ENCODE measurements at places on chromosomes 6 and 20.

- no peak for DNase-seq
Observed at GRCh38 chr20:3685341-3685740, 3.5 kb upstream of the ADAM33 start.

DNA sequence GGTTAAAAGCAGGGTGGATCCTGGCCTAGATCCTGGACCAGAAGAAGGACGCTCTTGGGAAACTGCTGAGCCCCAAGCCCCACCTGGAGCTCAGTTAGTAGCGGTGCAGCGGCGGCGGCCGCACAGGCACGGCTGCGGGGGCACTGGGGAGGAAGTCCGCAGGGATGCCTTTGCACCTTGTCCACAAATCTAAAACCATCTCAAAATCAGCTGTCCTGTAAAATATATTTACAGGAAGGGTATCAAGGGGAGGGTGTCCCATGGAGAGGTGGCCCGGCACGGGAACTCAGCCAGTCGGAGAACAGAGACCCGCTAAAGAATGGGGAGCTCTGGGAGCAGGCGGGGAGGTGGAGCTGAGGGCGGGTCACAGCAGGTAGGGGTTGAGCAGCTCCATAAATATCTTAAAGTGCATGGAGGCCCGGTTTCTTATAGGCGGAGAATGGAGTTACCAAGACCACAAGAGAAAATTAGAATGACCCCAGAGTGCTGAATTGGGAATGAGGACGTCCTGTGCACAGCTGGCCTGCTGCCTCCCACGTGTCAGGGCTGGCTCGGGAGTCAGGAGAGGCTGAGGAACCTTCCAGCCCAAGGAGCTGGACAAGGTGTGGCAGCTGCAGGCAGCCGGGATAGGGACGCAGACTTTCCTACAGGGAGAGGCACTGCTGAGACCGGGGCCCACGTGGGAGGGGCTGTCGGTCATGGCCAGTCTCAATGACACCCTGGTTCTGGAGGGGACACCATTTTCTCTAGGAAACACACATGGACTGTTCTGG lies 8.0 kb downstream of the MTG2 start:
- no peak for DNase-seq

- DNase-seq, result no peak
Observed at GRCh38 chr6:98831057-98831958, 3.1 kb upstream of the POU3F2 start.

DNA sequence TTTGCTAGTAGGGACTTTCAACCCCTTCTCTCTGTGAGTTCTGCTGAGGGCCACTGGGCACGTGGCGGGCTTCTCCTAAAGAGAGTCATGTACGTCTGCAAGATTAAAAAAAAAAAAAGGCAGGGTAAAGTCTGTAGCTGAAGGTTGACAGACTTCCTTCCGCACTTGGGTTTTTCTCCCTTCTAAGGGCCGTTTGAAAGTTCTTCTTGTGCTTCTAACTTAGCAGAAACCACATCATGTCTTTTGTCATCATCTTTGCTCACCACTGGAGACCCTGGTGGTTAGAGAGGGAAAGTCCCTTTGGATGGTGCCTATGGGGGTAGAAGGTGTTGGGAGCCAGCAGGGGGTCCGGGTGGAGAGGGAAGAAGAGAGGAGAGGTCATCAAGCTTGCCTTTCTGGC lies 31.4 kb downstream of the PRDM1 start:
- no peak for DNase-seq

DNA sequence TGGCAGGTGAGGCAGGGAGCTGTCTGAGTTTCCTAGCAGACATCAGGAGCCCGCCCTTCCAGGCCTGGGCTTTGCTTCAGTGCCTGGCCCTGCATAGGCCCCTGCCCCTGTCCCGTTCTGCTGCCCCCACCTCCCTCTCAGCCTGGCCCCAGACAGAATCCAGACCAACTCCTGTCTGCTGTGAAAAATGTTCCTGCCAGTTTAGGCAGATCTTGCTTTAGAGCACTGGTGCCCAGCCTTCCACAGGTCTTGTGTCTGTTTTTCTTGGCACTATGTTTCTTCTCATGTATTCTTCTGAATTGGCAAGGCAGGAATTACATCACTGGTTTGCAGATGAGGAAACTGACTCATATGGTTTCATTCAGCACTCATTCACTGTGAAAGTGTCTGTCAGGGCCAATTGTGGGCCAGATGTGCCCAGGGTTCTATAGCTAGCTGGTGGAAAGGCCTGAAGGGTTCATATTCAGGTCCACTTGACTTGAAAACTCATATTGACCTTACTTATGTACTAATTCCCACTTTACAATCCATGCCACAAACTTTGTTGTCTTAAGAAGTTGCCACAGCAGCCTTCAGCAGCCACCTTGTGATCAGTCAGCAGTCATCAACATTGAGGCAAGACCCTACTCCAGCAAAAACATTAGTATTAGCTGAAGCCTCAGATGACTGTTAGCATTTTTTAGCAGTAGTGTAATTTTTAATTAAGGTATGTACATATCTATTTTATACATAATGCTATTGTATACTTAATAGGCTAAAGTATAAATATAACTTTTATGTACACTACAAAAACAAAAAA lies 40.5 kb downstream of the HLA-F start:
- peak; percentile 13 for DNase-seq

DNA sequence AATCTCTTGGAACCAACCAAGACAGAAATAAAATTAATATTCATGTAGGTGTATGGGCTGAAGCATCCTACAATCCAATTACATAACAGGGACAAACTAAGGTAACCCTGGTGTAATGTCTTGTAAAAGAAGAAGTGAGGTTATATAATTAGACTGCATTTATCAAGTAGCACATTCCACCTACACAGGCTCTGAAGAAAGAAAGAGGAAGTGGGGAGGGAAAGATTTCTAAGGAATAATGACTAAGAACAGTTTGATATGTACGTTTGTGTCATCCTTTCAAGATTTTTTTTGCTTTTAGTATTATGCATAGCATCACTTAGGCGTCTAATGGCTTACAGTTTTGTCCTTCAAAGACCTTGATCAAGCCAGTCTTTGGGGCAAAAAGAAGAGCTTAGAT lies 139.7 kb downstream of the PLCB1 start:
- no peak for DNase-seq

- DNase-seq, result no peak
Observed at GRCh38 chr6:54916858-54917257, 70.3 kb downstream of the FAM83B start.
